Activated T-cell treated with anti-CD3 and anti-CD28 coated beads for 48 hours (primary cell): ENCODE measurements at places on chromosomes 2 and 18.

DNA sequence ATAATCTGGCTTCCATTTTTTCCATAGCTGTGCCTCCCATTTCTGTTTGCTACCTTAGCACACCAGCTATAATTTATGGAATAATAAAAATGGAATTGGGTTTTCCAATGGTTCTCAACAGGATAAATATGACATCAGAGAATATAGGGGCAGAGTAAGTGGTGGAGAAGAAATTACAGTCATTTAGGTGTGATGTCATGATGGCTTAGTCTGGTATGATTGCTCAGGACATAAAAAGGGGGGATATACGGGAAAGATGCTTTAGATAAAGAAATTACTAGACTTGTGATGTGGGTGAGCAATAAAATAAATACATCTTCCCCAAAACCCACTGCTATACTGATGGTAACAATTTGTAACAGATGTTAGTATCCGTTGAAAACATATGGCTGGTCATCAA is 21.6 kb upstream of the KIF5C start:
- no peak for DNase-seq

DNA sequence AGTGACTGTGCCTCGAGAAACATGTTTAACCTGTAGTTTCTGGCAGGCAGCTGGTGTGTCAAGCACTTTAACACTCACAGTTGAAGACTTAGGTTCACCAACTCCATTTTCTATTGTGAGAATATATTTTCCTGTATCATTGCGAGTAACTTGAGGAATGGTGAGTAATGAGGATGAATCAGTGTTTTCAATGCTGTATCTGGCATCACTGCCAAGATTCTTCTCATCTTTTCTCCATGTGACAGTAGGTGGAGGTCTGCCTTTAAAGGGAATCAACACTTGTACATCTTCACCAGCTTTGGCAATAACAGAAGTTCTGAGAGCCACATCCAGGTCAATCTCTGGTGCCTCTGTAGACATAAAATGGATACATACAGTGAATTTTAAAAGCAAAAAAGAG is 72.8 kb downstream of the PLEKHA3 start:
- no peak for DNase-seq

DNA sequence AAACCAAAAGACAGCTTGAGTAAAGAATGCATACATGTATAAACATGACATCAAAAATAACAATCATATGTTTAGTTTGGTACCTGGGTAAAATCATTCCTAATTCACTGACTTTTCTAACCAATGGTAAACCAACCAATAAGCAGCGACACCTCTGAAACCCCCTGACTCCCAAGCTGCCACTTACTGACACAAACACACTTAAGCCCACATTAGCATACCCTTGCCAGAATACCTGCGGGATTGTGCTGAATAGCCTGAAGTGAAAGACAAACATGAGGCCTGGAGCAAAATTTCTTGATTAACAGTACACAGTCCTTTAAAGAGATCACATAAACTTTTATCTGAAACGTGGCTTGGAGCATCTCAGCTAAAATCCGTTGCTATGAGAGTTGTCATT is 902.9 kb downstream of the TMEM182 start:
- DNase-seq, result no peak

- no peak for DNase-seq
These were observed 25.9 kb downstream of the DPP10 start for GRCh38 chr2:114468343-114468742.

DNA sequence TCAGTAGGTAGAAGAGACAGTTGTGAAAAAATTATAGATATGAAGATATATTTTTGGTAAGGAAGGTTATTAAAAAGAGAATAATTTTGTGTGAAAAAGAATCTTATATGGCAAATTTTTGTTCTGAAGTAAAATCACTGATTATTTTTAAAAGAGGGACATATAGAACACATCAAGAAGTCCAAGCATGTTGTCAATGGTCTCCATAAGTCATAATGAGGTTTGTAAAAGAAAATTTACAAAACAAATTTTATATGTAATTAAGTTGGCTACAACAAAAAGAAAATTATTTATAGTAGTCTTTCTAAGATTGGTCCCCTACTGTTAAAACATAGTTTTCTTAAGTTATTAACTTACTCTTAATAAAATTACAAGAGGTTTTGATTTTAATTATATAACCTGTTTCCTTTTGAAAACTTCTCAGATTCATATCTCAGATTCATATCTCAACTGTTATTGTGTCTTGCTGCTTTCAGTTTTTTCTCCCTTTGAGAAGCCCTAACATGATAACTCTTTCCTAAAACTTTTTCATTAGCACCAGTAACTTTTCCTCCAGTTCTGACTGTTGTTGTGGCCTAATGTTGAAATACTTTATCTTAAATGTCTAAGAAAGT is 81.2 kb downstream of the SH3YL1 start:
- no peak for DNase-seq

GRCh38 chr2:58598171-58598570 is 357.0 kb upstream of the FANCL start:
- no peak for DNase-seq

DNA sequence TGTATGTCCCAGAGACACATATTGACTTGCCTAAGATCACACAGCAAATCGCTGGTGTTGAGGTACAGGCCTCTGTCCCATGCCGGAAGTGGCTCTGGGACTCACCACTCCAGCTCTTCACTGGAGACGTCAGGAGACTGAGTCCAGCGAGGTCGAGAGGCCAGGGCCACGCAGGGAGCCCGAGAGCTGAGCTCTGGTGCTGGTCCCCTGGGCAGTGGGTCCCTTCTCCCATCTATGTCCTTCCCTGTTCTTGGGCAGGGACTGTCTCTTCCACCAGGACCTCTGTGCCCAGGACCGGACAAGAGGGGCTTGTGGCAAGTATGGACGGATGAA is 62.4 kb upstream of the TWIST2 start:
- DNase-seq, result no peak

- no peak for DNase-seq
These were observed 48.2 kb upstream of the SH3RF3 start for GRCh38 chr2:109080757-109081156.

GRCh38 chr2:205566606-205567168 is 115.6 kb upstream of the NRP2 start:
- DNase-seq, result no peak

- DNase-seq, result no peak
These were observed 13.3 kb downstream of the PRKCE start for GRCh38 chr2:45664635-45665261.

DNA sequence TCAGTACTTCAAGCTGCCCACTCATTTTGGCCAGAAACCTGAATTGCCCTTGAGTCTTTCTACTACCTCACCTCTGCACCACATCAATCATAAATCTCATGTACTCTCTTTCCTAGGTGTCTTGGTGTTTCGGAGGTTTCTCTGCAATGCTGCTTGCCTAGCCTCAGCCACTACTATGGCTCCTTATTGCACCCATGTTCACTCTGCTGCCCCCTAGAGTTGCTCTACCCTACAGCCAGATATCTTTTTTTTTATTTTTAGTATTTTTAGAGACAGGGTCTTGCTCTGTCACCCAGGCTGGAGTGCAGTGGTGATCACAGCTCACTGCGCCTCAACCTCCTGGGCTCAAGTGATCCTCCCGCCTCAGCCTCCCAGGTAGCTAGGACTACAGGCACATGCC is 413.0 kb downstream of the PTPRM start:
- DNase-seq, result no peak

DNA sequence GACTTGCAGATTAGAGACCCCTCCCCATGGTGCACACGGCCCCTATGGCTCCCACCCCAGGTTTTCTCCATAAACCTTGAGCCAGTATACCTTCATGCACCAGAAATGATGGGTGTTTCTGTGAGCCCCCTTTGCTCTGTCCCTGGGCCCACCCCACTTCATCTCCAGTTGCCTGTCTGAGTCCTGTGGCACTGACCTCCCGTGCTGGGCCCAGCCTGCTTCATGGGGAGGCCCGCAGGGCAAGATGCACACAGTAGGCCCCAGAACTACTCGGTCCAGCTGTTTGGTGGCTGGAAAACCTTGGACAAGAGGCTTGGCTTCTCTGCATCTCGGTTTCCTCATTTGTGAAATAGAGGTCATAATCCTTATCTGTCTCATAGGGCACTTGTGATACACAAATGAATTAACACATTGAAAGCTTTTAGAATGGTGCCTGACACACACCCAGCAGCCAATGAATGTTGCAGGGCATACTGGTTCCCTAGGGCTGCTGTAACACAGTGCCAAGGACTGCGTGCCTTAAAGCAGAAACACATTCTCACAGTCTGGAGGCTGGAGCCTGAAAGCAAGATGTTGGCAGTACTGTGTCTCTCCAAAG is 58.4 kb downstream of the SH3BP4 start:
- DNase-seq, result no peak
